Chondrocyte (in vitro differentiated cells): ENCODE measurements at places on chromosomes 13 and 19. TPM values are rescaled to one million over a fixed set of nuclear protein-coding genes. Genes with fewer than 3 reads are reported as not detected.

DNA sequence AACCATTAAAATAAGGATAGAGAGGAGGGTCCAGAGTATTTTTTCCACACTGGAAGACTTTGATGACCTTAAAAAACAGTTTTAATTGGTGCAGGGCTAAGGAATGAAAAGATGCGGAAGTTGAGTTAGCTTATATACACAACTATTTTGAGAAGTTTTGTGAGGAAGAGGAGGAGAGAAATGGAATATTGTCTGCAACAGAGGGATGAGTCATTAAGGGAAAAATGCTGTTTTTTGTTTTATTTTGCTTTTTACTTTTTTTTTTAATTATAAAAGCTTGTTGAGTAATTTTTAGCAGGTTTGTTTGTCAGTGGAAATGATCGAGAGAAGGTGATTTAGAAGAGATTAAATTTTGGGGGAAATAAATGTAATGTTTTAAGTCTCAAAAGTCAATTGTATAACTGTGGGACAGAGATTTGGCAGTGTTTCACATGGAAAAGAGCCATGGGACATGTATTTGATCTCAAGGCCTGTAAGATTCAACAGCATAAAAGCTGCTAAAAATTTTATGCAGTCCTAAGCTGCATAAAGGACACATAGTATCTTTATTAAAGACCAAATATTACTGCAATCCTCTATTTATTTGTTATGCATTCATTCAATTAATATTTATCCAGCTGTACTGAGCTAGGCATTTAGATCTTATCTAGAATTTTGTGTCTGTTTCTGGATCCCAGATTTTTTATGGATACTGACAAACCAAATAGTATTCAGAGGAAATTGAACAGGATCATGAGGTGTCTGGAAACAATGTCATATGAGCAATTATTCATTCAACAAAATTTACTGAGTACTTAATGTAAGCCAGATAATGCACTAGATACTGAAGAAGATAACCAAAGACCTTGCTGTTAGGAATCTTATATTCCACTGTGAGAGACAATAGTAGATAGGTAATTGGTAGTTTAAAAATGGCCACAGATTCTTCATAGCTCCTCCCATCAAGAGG, 72.7 kb downstream of the DNAJC15 start:
- no peak for DNase-seq
- peaks cover 17% of the 10 kb centered on the region for H3K4me1 ChIP-seq
- H3K27me3 ChIP-seq, result no peaks in the 10 kb centered on the region
- H3K36me3 ChIP-seq, result peaks cover 9% of the 10 kb centered on the region
- H3K4me3 ChIP-seq, result no peak overlapping the region
- H3K27ac ChIP-seq, result peak overlapping the region; percentile 24

BBC3 gene
- total RNA-seq, result 12.6 to 16.1 TPM (median 15.2 TPM) in 3 replicates

ZNF175 gene
- 6.3 to 14.3 TPM (median 8.9 TPM) in 3 replicates for total RNA-seq

ASPDH gene
- not detected in 3 replicates for total RNA-seq

ZNF468 gene
- total RNA-seq, result 11.5 to 20.0 TPM (median 16.7 TPM) in 3 replicates
